ENCODE measurements at places on chromosomes 11 and 22. TPM values are rescaled to one million over a fixed set of nuclear protein-coding genes. Genes with fewer than 3 reads are reported as not detected.

The TMEM45B gene
- not detected for total RNA-seq

The OR10A5 gene
- total RNA-seq: not detected

The TSSC4 gene
- total RNA-seq: 60.1 TPM

The PAX6 gene
- total RNA-seq: 83.7 TPM

The TRIM49 gene
- total RNA-seq: not detected

The CCDC81 gene
- total RNA-seq: 2.1 TPM

The SEC14L6 gene
- total RNA-seq: 3.3 TPM

The DERL3 gene
- 5.7 TPM for total RNA-seq

The MAPK8IP2 gene
- total RNA-seq: 30.4 TPM

The YPEL4 gene
- total RNA-seq: 0.55 TPM

The RAB39A gene
- 10.8 TPM for total RNA-seq

DNA sequence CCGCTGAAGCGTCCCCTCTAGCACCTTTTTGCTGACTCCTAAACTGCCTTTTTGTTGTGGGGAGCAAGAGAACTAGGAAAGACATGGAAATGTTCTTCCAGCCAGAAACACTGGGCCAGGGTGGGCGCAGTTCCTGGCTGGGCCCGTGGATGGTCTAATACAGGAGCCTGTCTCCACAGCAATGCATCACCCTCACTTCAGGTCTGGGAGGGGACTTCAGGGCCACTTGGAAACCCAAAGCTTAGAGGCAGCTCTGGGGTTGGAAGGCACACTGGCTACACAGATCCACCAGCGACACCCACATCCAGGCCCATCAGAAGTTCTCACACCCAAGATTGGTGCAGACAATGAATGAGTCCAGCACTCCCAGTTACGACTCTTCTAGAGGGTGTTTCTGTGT lies 120.3 kb downstream of the ETS1 start:
- DNase-seq: no peak
- H3K4me1 ChIP-seq: peaks cover 29% of the 10 kb centered on the region
- peak overlapping the region; percentile 89 for H3K27ac ChIP-seq
- H3K4me3 ChIP-seq: peak overlapping the region; percentile 5
- H3K27me3 ChIP-seq: peaks cover 6% of the 10 kb centered on the region

DNA sequence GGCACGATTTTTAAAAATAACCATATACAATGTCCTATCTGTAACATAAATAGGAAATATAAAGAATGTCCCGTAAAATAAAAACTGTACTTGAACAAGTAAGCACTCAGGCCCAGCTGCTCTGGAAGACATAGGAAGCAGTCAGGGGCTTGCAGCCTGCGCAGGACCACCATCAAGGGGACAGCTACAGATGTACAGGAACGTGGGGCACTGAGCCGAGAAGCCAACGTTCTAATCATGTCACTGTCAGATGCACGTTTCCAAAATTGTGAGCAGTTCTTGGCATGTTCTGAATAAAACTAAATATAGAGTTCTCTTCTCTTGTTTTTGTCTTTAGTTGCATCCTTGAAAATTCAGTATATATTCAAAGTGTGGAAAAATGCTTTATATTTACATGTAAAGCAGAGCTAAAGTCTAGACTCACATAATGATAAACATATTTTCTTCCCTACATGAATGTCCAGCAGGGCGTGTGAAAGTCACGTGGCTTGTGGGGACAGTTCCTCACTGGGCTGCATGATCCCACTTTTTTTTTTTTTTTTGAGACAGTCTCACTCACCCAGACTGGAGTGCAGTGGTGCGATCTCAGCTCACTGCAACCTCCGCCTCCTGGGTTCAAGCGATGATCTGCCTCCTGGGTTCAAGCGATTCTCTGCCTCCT lies 28.4 kb upstream of the TSPAN18 start:
- H3K36me3 ChIP-seq: no peaks in the 10 kb centered on the region
- DNase-seq: no peak
- H3K27ac ChIP-seq: no peak overlapping the region
- H3K4me1 ChIP-seq: peaks cover 16% of the 10 kb centered on the region

DNA sequence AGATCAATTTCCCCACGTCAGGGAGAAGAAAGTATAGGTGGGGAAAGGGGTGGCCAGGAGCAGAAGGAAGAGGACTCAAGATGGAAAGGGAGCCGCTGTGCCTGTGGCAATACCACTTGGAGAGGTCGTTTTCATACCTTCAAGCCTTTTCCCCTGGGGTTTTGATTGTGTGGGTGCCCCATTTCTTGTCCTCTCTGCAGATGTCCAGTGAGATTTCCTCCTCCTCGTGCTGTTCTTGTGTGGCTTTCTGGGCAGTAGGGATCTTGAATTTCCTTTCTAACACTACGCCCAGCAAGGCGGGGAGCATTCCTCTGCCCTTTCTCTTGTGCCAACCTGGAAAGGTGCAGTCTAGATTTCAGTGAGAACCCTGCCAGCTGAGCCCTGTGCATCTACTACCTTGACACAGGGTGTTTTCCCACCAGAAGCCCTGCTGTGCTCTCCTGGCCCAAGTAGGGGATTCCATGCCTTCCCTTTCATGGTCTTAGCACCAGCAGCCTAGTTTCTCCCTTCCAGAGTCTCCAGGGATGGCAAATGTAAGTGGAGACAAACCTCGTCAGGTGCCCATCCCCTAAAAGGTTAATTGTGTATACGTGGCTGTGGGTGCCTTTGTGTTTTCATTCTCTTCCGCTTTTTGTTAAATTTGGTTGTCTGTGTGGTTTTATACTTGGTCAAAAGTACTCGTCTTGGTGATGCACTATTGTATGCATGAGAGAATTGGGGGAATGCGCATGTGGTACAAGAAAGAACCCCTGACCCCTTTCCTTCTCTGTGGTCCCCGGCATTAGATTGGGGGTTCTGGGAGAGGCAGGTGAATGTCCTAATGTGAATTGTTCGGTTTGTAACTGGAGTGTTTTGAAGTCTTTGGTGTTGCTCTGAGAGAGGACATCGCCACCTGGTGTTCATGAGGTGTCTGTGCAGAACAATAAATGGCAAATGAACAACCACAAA lies 71.4 kb upstream of the MPEG1 start:
- H3K4me1 ChIP-seq: peaks cover 9% of the 10 kb centered on the region
- H3K36me3 ChIP-seq: no peaks in the 10 kb centered on the region
- DNase-seq: peak; percentile 26

GRCh38 chr11:64007629-64008282 lies 21.5 kb downstream of the OTUB1 start:
- no peaks in the 10 kb centered on the region for H3K36me3 ChIP-seq
- H3K27ac ChIP-seq: no peak overlapping the region
- peaks cover 39% of the 10 kb centered on the region for H3K27me3 ChIP-seq
- peak overlapping the region; percentile 1 for H3K4me3 ChIP-seq
- peak; percentile 60 for DNase-seq

DNA sequence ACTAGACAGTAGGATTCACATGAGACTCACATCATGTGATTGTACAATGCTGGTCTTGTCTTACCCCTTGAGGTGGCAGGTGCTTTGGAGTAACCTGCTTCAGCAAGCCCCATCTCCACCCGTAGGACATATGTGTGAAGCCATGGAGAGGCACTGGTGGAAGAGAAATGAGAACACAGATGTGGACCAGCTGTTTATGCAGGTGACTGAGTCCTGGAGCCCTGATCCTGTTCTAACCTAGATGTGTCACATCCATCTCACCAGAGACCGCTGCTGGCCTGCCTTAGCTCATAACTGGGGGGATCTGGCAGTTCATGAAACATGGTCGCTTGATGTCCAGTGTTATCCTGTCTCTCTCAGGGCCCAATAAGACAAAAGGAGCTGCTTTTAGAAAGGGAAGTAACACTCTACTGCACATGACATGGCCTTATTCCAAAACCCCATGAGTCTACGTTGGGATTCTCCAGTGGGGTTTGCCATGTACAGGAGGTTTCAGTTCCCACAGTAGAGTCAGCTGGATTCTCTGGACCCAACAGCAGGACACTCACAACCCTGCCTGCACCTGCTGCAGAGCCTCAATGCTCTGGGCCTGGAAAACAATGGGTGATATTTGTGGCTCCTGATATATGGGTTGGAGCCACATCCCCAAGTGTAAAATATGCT lies 62.0 kb downstream of the GGTLC2 start:
- no peak overlapping the region for H3K4me3 ChIP-seq
- H3K27ac ChIP-seq: no peak overlapping the region
- H3K4me1 ChIP-seq: no peaks in the 10 kb centered on the region
- H3K36me3 ChIP-seq: no peaks in the 10 kb centered on the region
- peaks cover 79% of the 10 kb centered on the region for H3K27me3 ChIP-seq

- no peak overlapping the region for H3K27ac ChIP-seq
- no peaks in the 10 kb centered on the region for H3K4me1 ChIP-seq
- no peak for DNase-seq
Observed at GRCh38 chr11:128214263-128214662, 373.1 kb downstream of the ETS1 start.

GRCh38 chr11:42299780-42300179 lies 840.3 kb upstream of the LRRC4C start:
- H3K36me3 ChIP-seq: no peaks in the 10 kb centered on the region
- H3K4me1 ChIP-seq: no peaks in the 10 kb centered on the region
- H3K4me3 ChIP-seq: no peak overlapping the region
- no peak for DNase-seq
- H3K27ac ChIP-seq: no peak overlapping the region
- no peaks in the 10 kb centered on the region for H3K27me3 ChIP-seq

- H3K4me3 ChIP-seq: no peak overlapping the region
- peaks cover 6% of the 10 kb centered on the region for H3K36me3 ChIP-seq
- no peaks in the 10 kb centered on the region for H3K27me3 ChIP-seq
Observed at GRCh38 chr22:33688903-33689302, 231.4 kb downstream of the LARGE1 start.

- no peak for DNase-seq
- H3K4me1 ChIP-seq: peaks cover 10% of the 10 kb centered on the region
- H3K27ac ChIP-seq: no peak overlapping the region
- H3K36me3 ChIP-seq: no peaks in the 10 kb centered on the region
- H3K27me3 ChIP-seq: peaks cover 11% of the 10 kb centered on the region
Observed at GRCh38 chr11:1754376-1755150, 4.2 kb upstream of the IFITM10 start.

GRCh38 chr11:126598344-126599216 lies 243.1 kb downstream of the ST3GAL4 start:
- H3K27ac ChIP-seq: peak overlapping the region; percentile 66
- H3K4me3 ChIP-seq: no peak overlapping the region
- H3K27me3 ChIP-seq: no peaks in the 10 kb centered on the region
- DNase-seq: no peak
- H3K36me3 ChIP-seq: no peaks in the 10 kb centered on the region

- no peaks in the 10 kb centered on the region for H3K4me1 ChIP-seq
- H3K4me3 ChIP-seq: no peak overlapping the region
- H3K27ac ChIP-seq: no peak overlapping the region
- H3K27me3 ChIP-seq: no peaks in the 10 kb centered on the region
- no peaks in the 10 kb centered on the region for H3K36me3 ChIP-seq
Observed at GRCh38 chr22:45201678-45202332, 38.1 kb downstream of the NUP50 start.

DNA sequence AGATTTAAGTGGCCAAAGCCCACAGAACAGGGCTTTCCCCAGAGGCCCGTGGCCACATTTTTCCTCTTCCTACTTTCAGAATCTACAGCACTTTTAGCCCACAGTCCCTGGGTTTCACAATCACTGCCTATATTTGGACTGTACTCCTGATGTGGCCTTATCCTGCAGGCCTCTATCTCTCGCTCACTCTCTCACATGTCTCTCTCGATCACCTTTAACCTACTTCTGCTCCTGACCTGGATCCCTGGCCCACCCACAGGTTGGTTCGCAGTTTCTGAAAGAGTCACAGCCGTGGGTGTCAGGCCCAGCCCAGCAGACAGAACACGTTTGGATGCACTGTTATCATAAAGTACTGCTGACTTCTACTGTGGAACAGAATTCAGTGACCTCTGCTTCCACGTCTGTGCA lies 55.5 kb downstream of the LARGE1 start:
- H3K4me3 ChIP-seq: no peak overlapping the region
- no peaks in the 10 kb centered on the region for H3K27me3 ChIP-seq
- peaks cover 17% of the 10 kb centered on the region for H3K4me1 ChIP-seq
- no peak for DNase-seq
- H3K36me3 ChIP-seq: no peaks in the 10 kb centered on the region
- H3K27ac ChIP-seq: no peak overlapping the region

- H3K4me3 ChIP-seq: no peak overlapping the region
- no peaks in the 10 kb centered on the region for H3K27me3 ChIP-seq
- H3K27ac ChIP-seq: peak overlapping the region; percentile 35
Observed at GRCh38 chr22:37242395-37242918, 1.6 kb downstream of the RAC2 start.

GRCh38 chr22:47600281-47600680 lies 837.8 kb downstream of the TBC1D22A start:
- H3K36me3 ChIP-seq: no peaks in the 10 kb centered on the region
- H3K27me3 ChIP-seq: peaks cover 14% of the 10 kb centered on the region
- DNase-seq: no peak
- H3K27ac ChIP-seq: no peak overlapping the region

DNA sequence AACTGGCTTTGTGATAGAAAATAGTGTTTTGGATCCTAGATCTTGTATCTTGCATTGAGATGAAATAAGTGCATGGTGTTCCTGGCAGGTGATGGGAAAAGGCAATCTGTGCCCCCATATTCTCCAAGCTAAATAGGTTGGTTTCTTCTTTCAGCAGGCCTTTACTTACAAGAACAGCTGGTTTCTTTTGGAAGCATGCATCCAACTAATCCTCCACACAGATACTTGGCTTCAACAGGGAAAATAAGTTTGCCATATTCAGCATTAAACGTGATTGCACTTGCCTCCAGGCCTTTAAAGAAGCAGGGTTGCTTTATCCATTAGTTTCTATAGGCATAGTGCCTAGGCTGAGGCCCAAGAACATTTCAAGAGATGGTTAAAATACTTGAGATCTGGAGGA lies 59.9 kb downstream of the APIP start:
- H3K4me3 ChIP-seq: no peak overlapping the region
- H3K4me1 ChIP-seq: no peaks in the 10 kb centered on the region
- H3K36me3 ChIP-seq: peaks cover 31% of the 10 kb centered on the region
- no peaks in the 10 kb centered on the region for H3K27me3 ChIP-seq

DNA sequence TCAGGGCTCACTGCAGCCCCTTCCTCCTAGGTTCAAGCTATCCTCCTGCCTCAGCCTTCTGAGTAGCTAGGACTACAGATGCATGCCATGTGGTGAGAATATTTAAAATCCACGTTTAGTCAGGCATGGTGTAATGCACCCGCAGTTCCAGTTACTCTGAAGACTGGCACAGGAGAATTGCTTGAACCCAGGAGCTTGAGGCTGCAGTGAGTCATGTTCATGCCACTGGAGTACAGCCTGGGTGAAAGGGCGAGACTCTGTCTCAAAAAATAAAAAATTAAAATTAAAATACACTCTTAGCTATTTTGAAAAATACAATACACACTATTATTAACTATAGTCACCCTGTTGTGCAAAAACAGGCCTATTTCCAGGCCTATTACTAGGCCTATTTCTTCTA lies 38.4 kb downstream of the NOX4 start:
- H3K4me1 ChIP-seq: no peaks in the 10 kb centered on the region
- H3K4me3 ChIP-seq: no peak overlapping the region
- no peak overlapping the region for H3K27ac ChIP-seq
- H3K36me3 ChIP-seq: no peaks in the 10 kb centered on the region

- no peaks in the 10 kb centered on the region for H3K27me3 ChIP-seq
- H3K4me3 ChIP-seq: no peak overlapping the region
- peak overlapping the region; percentile 59 for H3K27ac ChIP-seq
- H3K4me1 ChIP-seq: peaks cover 18% of the 10 kb centered on the region
Observed at GRCh38 chr11:78202733-78203167, 14.0 kb downstream of the USP35 start.

- H3K36me3 ChIP-seq: peaks cover 16% of the 10 kb centered on the region
- H3K4me1 ChIP-seq: peaks cover 9% of the 10 kb centered on the region
- no peak for DNase-seq
- H3K27me3 ChIP-seq: no peaks in the 10 kb centered on the region
Observed at GRCh38 chr11:86551288-86552092, 120.9 kb downstream of the ME3 start.

GRCh38 chr22:25484521-25485315 lies 79.8 kb upstream of the GRK3 start:
- peaks cover 50% of the 10 kb centered on the region for H3K36me3 ChIP-seq
- no peak overlapping the region for H3K4me3 ChIP-seq
- no peaks in the 10 kb centered on the region for H3K27me3 ChIP-seq
- DNase-seq: no peak

Measured in neural crest cell (in vitro differentiated cells).